ENCODE measurements at places on chromosomes 3 and 15. TPM values are rescaled to one million over a fixed set of nuclear protein-coding genes. Genes with fewer than 3 reads are reported as not detected.

- peaks cover 27% of the 10 kb centered on the region for H3K27me3 ChIP-seq
- H3K36me3 ChIP-seq, result no peaks in the 10 kb centered on the region
- no peak overlapping the region for H3K27ac ChIP-seq
- DNase-seq, result no peak
- H3K4me1 ChIP-seq, result no peaks in the 10 kb centered on the region
Measured at GRCh38 chr3:44160818-44161217, 80.9 kb upstream of the TOPAZ1 start.

DNA sequence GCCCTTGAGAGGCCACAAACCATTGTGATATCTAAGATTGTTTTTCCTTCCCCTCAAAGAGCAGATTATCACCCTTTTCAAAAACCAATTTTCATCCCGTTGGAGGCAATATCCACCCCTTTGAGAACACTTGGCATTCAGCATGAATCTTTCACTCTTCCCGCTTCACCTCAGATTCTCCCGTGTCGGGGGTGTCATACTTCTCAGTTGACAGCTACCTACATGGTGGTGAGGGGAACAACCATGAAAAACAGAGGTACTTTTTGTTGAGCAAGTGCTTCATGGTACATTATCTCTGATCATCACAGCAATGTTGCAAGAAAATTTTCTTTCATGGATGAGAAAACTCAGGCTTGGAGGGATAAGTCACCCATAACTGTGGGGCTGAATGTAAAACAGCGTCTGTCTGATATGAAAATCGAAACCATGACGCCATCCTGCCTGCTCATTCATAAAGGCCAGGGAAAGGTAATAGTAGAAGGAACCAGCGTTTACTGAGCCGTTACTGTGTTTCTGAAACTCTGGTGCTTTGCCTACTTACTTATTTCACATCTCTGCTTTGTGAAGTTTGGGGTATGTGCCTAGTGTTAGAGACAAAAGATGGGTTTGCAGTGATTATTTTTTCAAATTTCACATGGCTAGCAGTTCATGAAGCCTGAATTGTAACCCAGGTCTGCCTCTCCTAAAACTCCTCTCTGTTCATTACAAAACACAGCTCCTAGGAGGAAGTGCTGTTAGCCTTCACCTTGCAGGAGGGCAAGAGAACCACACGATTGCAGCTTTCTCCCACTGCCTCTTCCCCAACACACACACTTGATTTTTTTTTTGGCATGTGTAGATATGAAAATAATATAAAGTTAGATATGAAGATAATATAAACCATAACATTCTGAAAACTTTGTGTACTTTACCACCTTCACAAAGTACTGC lies 35.4 kb downstream of the SV2B start:
- H3K4me1 ChIP-seq, result no peaks in the 10 kb centered on the region
- no peak for DNase-seq
- no peaks in the 10 kb centered on the region for H3K36me3 ChIP-seq
- no peak overlapping the region for H3K4me3 ChIP-seq
- peaks cover 27% of the 10 kb centered on the region for H3K27me3 ChIP-seq

GRCh38 chr3:27577504-27577903 lies 93.3 kb upstream of the SLC4A7 start:
- H3K36me3 ChIP-seq, result no peaks in the 10 kb centered on the region
- H3K4me3 ChIP-seq, result no peak overlapping the region
- no peak overlapping the region for H3K27ac ChIP-seq
- no peak for DNase-seq
- H3K4me1 ChIP-seq, result no peaks in the 10 kb centered on the region

DNA sequence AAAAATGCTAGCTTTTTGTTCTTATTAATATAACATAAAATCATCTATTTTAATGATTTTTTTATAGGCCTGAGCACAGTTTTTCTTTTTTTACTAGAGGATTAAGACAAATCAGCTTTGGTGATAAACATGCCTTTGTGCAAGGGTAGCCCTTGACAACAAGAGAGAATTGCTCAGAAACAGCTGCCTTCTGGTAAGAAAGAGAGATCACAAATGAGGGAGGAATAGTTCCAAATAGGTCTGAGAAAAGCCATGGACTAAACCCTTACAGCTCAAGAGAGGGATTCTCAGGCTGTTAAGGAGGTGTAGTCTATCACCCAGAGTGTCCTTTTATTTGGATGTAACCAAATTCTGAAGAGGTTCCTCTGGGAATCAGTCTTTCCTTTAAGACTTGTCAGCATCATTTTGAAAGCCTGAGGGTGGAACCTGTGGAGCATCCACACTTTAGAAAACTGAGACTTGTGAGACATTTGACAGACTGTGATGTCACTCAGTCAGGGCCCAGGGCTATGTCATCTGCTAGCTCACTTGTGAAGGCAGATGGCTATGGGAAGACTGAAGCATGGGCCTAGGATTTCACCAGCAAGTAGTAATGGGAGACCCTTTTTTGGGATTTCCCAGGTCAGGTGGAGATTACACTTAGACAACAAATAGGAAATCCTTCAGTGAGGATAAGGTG lies 102.9 kb upstream of the KCNAB1 start:
- H3K36me3 ChIP-seq, result no peaks in the 10 kb centered on the region
- H3K4me3 ChIP-seq, result no peak overlapping the region
- no peak for DNase-seq
- peaks cover 4% of the 10 kb centered on the region for H3K27me3 ChIP-seq
- H3K4me1 ChIP-seq, result no peaks in the 10 kb centered on the region
- H3K27ac ChIP-seq, result no peak overlapping the region

GRCh38 chr3:123789760-123790159 lies 94.4 kb downstream of the MYLK start:
- H3K27ac ChIP-seq, result no peak overlapping the region
- H3K36me3 ChIP-seq, result no peaks in the 10 kb centered on the region
- DNase-seq, result no peak
- H3K4me3 ChIP-seq, result no peak overlapping the region

GRCh38 chr3:129315223-129315997 lies 36.7 kb downstream of the HMCES start:
- DNase-seq, result peak; percentile 52
- peak overlapping the region; percentile 92 for H3K27ac ChIP-seq
- H3K27me3 ChIP-seq, result no peaks in the 10 kb centered on the region
- H3K4me1 ChIP-seq, result peaks cover 34% of the 10 kb centered on the region
- peak overlapping the region; percentile 91 for H3K4me3 ChIP-seq

DNA sequence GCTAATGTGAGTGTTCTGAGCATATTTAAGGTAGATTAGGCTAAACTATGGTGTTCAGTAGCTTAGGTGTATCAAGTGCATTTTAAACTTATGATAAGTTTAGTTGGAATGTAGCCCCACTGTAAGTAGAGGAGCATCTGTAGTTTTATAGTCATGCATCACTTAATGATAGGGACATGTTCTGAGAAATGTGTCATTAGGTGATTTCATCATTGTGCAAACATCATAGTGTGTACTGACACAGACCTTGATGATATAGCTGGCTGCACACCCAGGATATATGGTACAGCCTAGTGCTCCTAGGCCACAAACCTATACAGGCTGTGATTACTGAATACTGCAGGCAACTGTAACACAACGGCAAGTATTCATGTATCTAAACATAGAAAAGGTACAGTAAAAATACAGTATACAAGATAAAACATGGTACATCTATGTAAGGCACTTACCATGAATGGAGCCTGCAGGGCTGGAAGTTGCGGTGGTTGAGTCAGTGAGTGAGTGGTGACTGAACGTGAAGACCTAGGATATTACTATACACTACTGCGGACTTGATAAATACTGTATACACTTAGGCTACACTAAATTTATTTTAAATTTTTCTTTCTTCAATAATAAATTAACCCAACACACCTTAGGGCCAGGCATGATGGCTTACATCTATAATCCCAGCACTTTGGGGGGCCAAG lies 17.9 kb downstream of the DNAH1 start:
- no peak overlapping the region for H3K4me3 ChIP-seq
- H3K27ac ChIP-seq, result no peak overlapping the region
- no peak for DNase-seq
- no peaks in the 10 kb centered on the region for H3K27me3 ChIP-seq
- H3K36me3 ChIP-seq, result peaks cover 2% of the 10 kb centered on the region

DNA sequence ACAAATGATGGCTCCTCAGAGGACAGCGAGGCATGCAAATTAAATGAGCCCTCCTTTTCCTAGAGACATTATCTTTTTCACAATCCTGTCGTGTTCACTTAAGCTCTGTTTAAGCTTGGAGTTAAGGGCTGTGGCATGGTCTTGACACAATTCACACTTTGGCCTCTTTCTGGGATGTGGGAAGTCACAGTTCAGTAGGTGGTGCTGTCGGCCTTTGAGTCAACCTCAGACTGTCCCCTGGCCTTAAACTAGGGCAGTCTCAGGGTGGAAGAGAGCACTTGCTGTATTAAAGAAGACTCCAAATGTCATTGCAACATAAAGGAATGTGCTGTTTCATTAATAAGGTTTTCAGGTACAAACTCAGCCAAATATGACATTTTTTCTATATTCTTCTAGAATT lies 351.0 kb downstream of the MCTP2 start:
- H3K4me1 ChIP-seq, result peaks cover 25% of the 10 kb centered on the region
- no peaks in the 10 kb centered on the region for H3K36me3 ChIP-seq
- DNase-seq, result peak; percentile 63
- H3K4me3 ChIP-seq, result no peak overlapping the region

DNA sequence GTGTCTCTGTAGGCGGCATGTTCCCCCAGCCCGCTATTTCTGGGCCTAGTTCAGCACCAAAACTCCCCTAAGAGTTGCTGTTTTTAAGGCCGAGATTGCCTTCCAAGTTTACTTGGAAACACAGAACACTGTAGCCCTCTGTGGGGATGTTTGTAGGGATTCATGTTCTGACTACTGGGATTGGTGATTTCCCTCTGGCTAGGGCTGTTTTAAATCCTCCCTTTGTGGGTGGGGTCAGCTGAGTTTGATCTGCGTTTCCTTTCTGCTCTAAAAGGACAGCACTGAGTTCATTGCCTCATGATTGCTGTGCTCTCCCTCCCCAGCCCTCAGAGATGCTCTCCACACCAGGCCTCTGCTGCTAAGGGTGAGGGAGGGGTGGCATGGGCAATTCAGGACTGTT lies 640.6 kb upstream of the DPPA4 start:
- no peak overlapping the region for H3K27ac ChIP-seq
- no peaks in the 10 kb centered on the region for H3K27me3 ChIP-seq
- DNase-seq, result no peak
- no peaks in the 10 kb centered on the region for H3K36me3 ChIP-seq
- no peak overlapping the region for H3K4me3 ChIP-seq

DNA sequence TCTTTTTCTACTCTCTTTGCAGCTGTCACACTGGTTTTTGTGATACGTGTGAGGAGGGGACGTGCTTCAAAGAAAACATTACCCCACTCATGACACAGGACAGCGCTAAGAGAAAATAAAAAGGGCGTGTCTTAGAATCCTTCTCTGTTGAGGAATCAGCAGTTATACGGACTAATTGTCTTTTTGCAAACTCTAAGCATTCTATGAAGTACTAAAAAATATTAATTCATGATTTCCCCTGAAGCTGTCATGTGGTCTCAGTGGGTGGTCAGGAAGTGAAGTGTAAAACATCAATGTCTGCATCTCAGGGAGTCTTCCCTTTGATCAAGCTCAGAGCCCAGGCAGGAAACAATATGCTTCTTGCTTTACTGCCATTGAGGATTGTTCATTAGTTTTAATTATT lies 117.5 kb upstream of the CRBN start:
- no peaks in the 10 kb centered on the region for H3K27me3 ChIP-seq
- peak; percentile 25 for DNase-seq
- H3K4me1 ChIP-seq, result peaks cover 12% of the 10 kb centered on the region
- H3K36me3 ChIP-seq, result no peaks in the 10 kb centered on the region
- H3K4me3 ChIP-seq, result peak overlapping the region; percentile 50

DNA sequence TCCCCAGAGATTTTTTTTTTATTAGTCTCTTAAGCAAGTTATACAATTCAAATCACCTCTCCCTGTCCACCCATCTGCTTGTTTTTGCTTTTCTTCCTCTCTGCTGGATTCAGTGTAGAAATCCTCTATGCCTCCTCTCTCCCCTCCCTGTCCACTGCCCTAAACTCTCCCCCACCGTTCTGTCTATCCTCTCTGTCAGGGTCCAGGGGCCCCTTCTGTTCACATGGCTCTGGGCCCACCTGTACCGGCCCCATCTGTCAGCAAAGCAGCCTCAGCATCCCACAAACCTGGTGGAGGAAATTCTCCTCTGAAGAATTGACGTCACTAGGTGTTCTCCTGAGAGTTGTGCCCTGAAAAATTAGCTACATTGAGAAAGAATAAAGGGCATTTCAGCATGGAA lies 137.6 kb upstream of the CMC1 start:
- DNase-seq, result no peak
- no peaks in the 10 kb centered on the region for H3K36me3 ChIP-seq
- no peak overlapping the region for H3K4me3 ChIP-seq
- no peak overlapping the region for H3K27ac ChIP-seq

DNA sequence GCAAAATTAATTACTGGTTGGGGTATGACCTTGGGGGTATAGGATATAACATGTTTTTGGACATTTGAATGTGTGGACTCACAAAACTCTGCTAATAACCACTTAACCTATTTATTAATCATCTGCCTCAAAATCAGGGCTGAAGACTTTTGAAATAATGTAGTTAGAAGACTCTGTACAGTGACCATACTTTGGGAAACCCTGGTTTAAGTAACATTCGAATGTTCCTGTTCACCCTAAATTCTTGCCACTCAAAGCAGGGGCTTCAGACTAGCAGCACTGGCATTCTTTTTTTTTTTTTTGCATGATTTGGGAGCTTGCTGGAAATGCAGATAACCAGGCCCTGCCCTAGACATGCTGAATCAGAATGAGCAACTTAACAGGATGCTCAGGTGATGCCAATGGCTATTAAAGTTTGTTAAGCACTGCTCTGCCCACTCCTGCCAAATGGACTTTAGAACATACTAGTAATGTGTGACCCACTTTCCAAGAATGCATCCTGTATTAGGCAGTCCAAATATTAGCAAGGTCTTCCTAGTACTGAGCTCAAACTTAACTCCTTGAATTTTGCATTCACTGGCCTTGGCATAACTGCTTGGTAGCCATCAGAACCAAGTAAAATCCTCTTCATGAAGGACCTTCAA lies 12.7 kb upstream of the ST3GAL6 start:
- peaks cover 16% of the 10 kb centered on the region for H3K27me3 ChIP-seq
- no peak overlapping the region for H3K27ac ChIP-seq
- H3K4me3 ChIP-seq, result no peak overlapping the region
- no peaks in the 10 kb centered on the region for H3K36me3 ChIP-seq

GRCh38 chr3:89165636-89166263 lies 58.3 kb downstream of the EPHA3 start:
- H3K27me3 ChIP-seq, result no peaks in the 10 kb centered on the region
- no peak overlapping the region for H3K27ac ChIP-seq
- H3K4me1 ChIP-seq, result no peaks in the 10 kb centered on the region
- no peak overlapping the region for H3K4me3 ChIP-seq
- no peak for DNase-seq

GRCh38 chr3:139236336-139236735 lies 107.5 kb upstream of the MRPS22 start:
- H3K4me3 ChIP-seq, result no peak overlapping the region
- H3K36me3 ChIP-seq, result no peaks in the 10 kb centered on the region
- peaks cover 11% of the 10 kb centered on the region for H3K27me3 ChIP-seq
- no peak for DNase-seq
- H3K27ac ChIP-seq, result no peak overlapping the region

FSTL1 gene
- total RNA-seq, result 0.50 TPM

EPHB1 gene
- total RNA-seq, result 1.1 TPM

CPNE9 gene
- not detected for total RNA-seq

UROC1 gene
- total RNA-seq, result not detected

CACNA2D3 gene
- not detected for total RNA-seq

HRH1 gene
- 0.29 TPM for total RNA-seq

SOX2 gene
- total RNA-seq, result not detected

CYP11A1 gene
- not detected for total RNA-seq

CCDC54 gene
- not detected for total RNA-seq

Data from activated CD8-positive, alpha-beta T cell treated with anti-CD3 and anti-CD28 coated beads, Interleukin-2, amount 10 ng/mL, durations not matched to agents 7 days and 5 days (primary cell).